ENCODE measurements at places on chromosomes 1 and 21.

DNA sequence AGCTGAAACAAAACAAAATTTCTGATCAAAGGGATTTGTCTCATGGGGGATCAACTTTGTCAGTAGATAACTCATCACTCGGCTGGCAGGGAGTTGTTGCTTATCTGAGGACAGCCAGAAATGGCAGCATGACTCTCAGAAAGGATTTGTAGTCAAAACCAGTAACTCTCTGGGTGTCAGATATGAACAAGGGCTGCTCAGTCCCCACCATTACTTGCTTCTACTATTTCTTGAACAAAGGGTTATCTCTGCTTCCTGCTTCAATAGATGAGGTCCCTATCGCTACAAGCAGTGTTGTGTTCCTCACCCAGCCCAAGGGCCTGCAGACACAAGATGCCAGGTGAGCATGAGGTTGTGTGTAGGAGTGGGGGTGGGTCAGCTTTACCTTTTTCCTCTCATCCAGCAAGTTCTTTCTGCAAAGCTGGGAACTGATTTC, 116.2 kb downstream of the PTBP2 start:
- no peak for DNase-seq

GRCh38 chr1:17587693-17588047, 48.2 kb downstream of the ARHGEF10L start:
- DNase-seq = no peak

GRCh38 chr21:36073181-36073580, 3.4 kb downstream of the CBR1 start:
- DNase-seq = no peak

- DNase-seq = no peak
Measured at GRCh38 chr1:54577612-54578011, 29.6 kb downstream of the ACOT11 start.

DNA sequence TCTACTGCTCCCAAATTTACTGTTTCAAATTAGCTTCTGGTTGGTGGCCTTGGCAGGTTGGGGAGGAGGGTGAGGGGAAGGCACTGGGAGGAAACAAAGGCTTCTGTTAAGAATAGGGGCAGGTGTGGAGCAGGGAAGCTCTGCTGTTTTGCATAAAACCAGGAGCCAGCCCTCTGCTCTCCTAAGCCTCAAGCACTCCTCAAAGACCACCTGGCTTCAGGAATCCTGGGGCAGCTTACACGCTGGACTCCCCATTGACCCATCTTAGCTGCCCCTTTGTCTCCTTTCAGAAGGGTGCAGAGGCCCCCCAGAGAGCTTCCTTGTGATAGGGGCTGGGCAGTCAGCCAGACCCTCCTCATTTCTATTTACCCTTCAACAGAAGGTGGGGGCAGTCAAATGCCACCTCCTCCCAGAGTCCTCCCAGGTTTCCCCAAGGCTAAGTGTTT, 11.5 kb upstream of the DHRS3 start:
- DNase-seq = no peak
